DMS79 treated with DMSO at 0.1 percent for 48 hours (cell line): ENCODE measurements at places on chromosomes 4 and X.

DNA sequence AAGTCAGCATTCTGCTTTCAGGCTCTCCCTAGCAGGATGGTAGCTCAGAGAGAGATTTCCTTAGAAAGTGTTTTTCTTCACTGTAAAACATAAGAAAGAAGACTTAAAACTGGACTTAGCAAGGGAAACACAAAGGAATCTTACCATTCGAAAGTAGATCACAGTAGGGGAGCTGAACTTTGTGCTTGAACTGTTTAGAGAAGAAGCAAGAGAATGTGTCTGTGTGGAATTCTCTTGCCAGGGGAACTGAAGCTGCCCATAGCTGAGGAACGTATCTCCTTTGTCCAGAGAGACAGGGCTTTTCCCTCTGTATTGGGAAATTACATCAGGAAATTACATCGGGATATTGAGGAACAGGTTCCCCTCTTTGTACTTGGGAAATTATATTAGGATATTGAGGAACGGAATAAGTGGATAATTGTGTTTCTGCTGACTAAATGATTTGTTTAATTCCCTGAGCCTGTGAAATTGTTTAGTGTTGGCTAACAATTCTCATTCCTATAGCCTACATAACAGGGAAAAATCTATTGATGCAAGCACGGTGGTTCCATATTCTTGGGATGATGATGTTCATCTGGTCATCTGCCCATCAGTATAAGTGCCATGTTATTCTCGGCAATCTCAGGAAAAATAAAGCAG is 21.2 kb downstream of the SRD5A3 start:
- DNase-seq, result no peak

- DNase-seq, result no peak
Measured at GRCh38 chr4:176150356-176150682, 45.1 kb downstream of the SPATA4 start.

GRCh38 chr4:16669036-16669435 is 229.4 kb downstream of the LDB2 start:
- no peak for DNase-seq

GRCh38 chr4:158750379-158750778 is 18.4 kb upstream of the FNIP2 start:
- no peak for DNase-seq
